Activated CD4-positive, CD25-positive, alpha-beta regulatory T cell (primary cell): ENCODE measurements at places on chromosomes 5 and 9.

DNA sequence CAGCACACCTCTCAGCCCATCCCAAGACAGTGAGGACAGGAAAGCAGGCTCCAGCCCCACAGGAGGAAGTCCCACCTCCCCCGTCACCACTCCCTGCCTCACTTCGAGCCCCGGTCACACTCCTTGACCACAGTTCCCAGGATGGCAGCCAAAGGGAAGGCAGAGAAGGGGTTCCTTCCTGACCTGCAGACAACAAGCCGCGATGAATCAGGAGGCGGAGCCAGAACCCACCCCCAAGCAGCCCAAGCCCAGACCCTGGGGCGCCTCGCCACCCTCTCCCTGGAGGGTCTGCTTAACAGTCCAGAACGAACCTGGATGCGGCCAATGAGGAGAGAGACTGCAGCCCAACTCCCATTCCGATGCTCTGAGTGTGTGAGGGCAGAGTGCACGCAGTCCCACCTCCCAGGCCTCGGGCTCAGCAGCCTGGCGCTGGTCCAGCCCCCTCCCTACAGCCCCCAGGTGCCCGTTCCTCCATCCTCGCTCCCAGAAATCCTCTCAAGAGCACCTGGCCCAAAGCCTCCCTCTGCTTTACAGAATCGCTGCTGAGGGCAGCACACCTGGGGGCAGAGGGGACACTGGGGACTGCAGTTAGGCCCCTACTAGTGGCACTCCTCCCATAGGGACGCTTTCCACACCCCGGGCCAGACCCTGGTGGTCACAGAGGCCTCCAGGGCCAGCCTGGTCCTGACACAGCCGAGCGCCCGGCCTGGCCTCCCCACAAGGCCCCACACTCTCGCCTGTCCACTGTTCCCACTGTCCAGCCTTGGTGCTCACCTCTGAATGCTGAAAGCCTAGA is 69.6 kb upstream of the LRRTM2 start:
- DNase-seq, result no peak

DNA sequence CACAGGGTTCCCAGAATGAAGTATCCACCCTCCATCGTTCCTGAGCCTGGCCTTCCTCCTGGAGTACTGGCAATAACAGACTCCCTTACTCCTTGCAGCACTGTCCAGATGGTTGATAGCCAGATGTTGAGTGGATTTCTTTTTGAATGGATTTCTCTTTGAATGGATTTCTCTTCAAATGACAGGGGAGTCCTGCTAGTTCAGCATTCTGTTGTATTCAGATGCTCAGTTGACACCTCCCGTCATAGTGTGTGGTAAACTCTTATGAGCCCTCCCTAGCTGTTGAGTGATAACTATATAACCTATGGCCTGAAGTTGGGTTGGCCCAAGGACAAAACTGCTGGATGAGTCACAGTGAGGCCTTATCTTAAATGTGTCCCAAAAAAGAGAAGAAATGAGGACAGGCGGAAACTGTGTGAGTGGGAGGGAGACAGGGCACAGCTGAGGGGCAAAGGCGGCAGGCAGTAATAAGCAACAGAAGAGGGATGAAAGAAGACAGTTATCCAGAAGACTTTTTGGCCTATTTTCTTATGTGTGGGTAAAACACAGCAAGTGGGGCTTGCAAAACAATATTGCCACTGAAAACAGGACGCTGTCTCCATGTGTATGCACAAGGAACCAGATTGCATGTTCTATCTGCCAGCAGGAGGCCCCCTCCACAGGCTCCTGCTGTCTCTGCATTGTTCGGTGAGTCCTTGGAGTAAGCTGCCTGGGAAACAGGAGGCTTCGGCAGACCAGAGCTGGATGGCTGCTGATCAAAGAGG is 209.5 kb upstream of the S1PR3 start:
- no peak for DNase-seq

DNA sequence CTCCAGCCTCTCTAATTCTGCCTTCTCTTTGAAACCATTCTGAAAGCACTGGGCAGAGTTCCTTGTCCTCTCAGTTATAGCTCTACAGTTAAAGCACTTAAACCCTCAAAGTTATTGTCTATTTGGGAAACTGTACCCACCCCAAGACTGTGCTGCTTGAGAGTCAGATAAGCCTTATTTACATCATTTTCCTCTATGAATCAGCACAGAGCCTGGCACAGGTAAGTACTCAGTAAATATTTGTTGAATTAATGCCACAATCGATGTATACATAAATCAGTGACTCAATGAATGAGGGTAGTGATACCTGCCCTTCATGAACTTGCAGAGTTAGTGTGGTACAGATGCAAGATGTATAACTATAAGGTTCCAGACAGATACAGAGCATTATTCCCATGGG is 549.4 kb upstream of the KLF4 start:
- no peak for DNase-seq

- no peak for DNase-seq
Measured at GRCh38 chr9:129273941-129274684, 96.1 kb upstream of the IER5L start.

- DNase-seq, result no peak
Measured at GRCh38 chr9:91659529-91660495, 236.2 kb upstream of the NFIL3 start.

DNA sequence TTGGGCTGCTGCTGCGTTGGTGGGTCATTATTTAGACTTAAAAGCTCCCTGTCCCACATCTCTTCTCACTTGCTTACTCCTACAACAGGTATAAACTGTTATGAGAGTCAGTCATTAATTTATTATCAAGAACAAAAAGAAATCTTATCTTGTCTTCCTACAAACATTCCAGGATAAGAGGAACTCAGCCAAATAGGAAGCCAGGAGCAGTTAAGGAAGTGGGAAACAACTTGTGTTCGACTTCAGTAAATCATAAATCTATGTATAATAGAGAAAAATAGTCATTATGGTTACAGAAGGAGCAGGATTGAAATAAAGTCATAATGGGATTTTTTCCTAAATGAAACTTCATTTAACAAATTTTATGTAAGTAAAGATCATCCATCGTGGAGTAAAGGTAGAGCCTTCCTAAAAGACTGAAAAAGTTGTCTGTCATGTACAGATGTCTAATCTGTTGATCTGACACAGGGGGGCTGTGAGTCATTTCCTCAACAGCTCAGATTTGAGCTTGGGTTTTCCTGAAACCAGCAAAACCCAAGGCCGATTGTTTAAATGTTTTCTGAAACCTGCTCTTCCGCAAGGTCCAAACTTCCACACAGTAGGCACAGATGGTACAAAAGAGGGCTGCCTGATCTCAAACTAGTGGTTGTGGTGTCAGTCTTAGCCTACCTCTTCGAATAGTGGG is 25.3 kb upstream of the LRRTM2 start:
- DNase-seq, result no peak

GRCh38 chr5:173720286-173720952 is 104.0 kb upstream of the BOD1 start:
- no peak for DNase-seq

DNA sequence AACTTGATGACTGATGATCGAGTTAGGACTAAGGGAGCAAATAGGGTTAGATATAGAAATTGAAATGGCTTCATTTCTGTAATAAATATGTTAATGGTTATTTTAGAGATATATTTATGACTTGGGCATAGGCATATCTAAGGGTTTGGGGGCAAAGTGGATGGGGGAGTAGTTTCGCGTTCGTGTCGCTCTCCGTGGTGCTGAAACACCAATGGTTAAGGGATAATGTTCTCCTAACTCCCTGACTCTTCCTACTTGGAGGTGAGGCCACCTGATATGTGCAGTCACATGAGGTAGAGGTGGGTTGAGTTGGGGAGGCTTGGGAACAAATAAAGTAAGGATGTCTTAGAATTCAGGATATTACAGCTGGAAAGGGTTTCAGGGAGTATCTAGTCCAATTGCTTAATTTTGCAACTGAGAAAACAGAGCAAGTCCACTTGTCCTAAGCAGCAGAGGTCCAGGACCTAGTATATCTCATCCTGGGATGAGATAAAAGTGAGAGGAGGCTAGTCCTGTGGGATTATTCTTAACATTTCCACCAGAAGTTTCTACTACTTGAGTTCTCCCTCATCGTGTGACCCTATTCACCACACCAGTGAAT is 44.0 kb upstream of the MAP1B start:
- no peak for DNase-seq

- DNase-seq, result no peak
Measured at GRCh38 chr5:153373130-153373498, 117.4 kb upstream of the GRIA1 start.

- DNase-seq, result no peak
Measured at GRCh38 chr5:56569076-56569475, 246.3 kb upstream of the MAP3K1 start.

DNA sequence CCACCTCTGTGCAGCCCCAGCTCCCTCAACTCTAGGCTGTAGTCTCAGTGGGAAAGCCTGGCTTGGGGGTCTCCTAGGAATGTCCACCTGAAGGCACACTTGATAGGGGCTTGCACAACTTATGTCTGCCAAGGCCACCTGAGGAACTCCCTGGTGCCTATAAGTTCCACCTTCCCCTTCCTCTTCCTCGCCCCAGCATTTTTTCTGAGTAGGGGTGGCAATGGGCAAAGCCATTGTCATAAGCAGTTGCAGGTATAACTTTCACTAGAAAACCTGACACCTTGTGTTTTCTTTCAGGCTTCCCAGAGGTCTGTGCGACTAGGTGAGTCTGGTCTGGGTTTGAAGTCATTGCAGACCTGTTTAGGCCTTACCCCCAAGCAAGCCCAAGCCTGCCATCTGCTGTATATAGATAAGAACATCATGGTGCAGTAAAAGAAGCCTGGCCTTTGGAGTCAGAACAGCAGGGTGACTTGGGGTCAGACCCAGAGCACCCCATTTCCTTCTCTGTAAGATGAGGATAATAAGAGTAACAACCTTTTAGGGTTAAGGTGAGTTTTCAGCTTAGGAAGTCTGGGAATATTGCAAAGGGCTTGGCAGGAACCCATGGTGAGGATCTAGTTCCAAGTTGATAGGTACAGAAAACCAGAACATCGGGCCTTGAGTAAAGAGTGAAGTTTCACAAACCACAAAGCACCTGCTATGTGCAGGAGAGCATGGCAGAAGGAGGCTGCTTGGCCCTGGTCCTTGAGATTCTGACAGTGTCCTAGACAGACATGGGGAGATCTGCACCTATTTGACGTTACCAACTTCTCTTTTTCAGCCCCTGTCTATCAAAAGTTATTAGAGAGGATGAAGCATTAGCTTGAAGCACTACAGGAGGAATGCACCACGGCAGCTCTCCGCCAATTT is 33.8 kb downstream of the TGFBI start:
- DNase-seq, result no peak

- no peak for DNase-seq
Measured at GRCh38 chr9:4433379-4433778, 56.9 kb upstream of the SLC1A1 start.

DNA sequence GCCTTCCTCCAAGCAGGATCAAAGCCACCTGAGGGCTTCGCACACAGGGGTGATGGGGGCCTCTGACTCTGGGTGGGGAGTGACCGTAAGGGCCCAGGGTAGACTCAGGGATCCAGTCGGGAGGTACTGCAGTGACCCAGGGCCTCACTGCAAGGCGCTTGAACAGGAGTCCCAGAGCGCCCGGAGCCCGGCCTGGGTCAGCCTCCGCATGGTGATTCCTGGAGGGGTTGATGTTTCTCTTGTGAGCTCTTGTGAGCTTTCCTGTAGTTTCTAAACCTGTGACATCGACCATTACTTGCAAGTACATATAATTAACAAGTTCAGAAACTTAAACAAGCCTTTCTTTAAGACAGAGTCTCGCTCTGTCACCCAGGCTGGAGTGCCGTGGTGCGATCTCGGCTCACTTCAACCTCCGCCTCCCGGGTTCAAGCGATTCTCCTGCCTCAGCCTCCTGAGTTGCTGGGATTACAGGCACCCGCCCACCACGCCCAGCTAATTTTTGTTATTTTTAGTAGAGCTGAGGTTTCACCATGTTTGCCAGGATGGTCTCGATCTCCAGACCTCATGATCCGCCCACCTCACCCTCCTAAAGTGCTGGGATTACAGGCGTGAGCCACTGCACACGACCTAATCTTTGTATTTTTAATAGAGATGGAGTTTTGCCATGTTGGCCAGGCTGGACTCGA is 19.8 kb downstream of the PTGES start:
- DNase-seq, result no peak

DNA sequence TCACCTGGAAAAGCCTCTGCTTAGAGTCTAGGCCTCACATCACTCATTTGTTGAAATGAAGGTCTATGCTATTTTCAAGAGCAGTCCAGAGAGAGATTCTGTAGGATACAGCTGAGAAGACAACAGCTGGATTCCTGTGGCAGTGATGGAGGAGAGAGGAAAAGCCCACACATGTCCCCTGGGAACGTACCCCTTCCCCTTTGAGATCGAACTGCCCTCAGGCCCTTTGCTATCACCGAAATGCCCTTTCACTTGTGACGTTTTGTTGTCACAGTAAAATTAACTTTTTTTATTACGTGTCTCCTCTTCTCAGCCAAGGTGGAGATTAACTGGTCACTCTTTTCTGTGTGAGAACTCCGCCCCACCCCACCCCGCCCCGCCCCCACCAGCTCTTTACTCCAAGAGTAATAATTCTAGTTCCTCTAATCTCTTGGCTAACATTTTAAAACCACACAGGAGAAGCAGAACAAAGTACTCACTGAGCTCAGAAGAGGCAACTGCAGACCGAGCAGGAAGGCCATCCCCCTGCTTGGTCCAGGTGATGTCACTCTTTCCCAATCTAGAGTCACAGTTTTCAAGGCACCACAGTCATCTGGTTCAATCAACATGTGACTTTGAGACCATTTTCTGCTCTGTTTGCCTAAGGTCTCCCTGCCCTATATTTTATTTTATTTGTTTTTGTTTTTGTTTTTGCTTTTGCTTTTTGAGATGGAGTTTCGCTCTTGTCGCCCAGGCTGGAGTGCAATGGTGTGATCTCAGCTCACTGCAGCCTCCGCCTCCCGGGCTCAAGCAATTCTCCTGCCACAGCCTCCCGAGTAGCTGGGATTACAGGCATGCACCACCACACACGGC is 105.6 kb downstream of the SUSD1 start:
- no peak for DNase-seq

DNA sequence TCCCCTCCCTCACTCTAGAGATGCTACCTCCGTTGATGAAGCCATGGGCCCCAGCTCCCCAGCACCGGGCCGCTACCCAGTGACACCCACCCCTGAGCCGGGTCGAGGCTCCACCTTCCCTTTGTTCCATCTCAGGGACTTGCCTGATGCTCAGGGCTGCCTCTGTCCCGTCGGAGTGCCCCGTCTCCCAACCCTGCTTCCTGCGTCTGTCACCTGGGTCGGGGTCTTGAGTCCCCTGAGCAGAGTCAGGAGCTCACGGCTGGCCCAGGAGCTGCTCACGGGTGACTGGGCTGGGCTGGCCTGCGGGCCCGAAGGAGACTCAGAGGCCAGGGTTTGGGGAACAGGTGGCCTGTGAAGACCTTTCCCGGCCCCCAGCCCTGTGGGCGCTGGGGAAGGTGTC is 85.3 kb downstream of the KCNT1 start:
- DNase-seq, result no peak

DNA sequence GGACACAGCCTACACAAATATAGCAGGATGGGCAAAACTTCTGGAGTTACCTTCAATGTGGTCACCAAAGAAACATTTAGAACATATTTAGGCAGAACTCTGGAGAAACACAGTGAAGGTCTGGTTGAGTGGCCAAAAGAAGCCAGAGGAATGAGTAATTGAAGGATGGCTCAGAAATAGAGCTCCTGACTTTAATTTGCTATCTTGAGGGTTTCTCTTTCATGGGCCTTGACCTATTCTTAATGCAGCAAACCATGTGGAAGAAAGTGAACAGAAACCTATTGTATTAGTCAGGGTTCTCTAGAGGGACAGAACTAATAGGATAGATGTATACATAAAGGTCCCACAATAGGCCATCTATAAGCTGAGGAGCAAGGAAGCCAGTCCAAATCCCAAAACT is 650.5 kb downstream of the ACTL7B start:
- DNase-seq, result no peak
